ENCODE measurements at places on chromosomes 16 and 17. TPM values are rescaled to one million over a fixed set of nuclear protein-coding genes. Genes with fewer than 3 reads are reported as not detected.

Gene SLFN11
- 11.8 TPM for polyA plus RNA-seq

Gene ABCC11
- 0.11 TPM for polyA plus RNA-seq

Gene RDM1
- polyA plus RNA-seq: 3.6 TPM

Gene CHP2
- polyA plus RNA-seq: 2.3 TPM

- no peak for DNase-seq
Observed at GRCh38 chr17:77556383-77557061, 402.0 kb upstream of the TNRC6C start.

DNA sequence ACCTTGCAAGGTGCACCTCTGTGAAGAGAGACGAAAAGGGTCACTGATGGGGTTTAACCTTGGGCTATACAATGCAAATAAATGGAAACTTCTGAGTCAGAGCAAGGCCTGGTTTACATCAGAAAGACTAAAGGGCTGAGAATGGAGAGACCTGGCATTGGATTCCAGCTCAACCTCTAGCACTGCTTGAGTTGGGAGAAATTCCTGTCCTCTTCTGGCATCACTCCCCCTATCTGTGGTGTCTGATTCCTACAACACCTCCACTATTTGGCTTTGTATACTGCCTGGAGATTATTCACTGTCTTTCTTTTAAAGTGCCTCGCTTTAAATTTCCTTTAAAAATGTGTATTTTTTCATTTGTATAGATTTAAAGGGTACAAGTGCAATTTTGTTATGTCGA is 68.8 kb downstream of the GPR139 start:
- DNase-seq: no peak

DNA sequence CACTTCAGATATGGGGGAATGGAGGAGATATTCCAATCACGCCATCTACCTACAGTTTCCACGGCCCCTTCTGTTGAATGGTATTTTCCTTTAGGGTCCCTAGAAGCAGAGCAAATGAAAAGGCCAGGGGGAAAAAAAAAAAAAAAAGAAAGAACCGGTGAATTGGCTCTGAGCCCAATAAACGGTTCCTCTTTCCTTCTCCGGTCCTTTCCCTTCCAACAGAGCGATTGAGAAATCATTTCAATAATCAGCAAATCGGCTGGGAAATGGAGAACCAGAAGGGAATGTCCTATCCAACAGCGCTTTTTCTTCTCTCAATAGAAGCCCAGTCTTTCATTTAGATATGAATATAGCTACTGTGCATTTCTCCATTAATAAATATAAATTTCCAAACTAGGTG is 26.8 kb upstream of the HOXB13 start:
- DNase-seq: no peak

DNA sequence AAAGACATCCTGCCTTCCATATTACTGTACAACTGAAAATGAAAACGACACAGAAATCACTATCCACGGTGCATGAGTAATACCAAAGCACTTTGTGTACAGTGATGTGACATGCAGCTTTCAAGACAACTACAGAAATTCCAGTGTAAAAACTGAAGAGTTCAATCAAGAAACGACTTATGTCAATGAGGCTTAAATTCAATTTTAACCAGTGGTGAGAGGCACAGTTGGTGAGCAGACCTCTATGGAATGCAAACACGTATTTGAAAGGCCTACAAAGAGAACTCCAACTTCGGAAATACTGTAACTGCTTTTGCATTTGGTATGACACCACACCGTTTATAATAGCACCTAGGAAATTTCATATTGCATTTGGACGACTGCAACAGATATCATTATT is 87.6 kb downstream of the USP31 start:
- no peak for DNase-seq

DNA sequence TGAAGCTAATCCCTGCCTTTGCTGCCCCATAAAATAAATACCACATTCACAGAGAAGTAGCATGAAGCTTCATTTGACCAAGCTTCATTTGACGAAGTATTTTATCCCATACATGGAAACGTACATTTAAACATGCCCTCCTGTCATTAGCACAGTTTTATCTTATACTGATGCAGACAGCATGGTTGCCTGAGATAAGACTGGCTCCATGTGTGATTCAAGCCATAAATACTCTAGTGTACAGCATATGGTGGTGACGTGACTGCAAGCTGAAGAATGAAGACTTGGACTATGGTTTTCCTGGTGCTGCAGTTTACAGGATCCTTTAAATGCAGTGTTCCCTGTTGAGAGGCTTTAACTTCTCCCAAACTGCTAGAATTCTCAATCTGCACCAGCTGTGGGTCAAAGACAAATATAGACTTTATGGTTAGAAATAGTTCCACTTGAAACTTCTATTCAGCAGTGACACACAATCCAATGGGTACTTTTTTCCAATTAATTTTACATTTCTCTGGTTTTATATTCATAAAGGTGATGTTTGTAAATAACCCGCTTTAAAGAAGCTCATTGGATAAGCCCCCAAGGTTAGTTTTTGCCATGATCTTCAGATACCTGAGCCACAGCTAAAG is 64.9 kb downstream of the CYB561 start:
- DNase-seq: no peak

GRCh38 chr16:56946767-56947603 is 14.8 kb upstream of the CETP start:
- DNase-seq: no peak

- no peak for DNase-seq
Observed at GRCh38 chr17:63029541-63029940, 63.5 kb downstream of the TANC2 start.

GRCh38 chr16:23501291-23501690 is 9.0 kb downstream of the GGA2 start:
- DNase-seq: no peak

DNA sequence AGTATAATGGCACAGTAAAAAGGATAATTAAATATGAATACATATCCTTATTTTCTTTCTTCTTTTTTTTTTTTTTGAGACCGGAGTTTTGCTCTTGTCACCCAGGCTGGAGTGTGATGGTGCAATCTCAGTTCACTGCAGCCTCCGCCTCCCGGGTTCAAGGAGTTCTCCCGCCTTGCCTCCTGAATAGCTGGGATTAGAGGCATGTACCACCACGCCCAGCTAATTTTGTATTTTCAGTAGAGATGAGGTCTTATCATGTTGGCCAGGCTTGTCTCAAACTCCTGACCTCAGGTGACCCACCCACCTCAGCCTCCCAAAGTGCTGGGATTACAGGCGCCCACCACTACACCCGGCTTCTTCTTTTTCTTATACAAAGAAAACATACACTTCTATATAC is 12.0 kb downstream of the GABARAPL2 start:
- DNase-seq: no peak

GRCh38 chr16:89618109-89618998 is 4.9 kb downstream of the DPEP1 start:
- no peak for DNase-seq

- DNase-seq: no peak
Observed at GRCh38 chr16:48546774-48547173, 63.2 kb downstream of the N4BP1 start.

GRCh38 chr17:76404256-76404655 is 19.8 kb downstream of the SPHK1 start:
- DNase-seq: no peak

DNA sequence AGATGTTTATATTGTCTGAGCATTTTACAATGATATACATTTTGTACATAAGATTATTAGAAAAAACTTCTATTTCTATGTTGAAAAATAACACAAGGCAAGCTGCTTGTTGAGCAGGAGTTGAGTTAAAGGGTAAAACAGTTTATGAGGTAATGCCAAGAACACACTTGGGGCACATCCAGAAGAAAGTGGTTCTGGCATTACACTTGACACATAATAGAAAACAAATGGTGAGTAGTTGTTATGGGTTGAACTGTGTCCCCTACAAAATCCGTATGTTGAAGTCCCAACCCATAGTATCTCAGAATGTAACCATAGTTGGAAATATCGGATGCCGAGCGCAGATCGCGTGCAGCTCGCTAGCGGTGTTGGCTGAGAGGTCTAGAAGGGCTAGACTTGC is 354.3 kb upstream of the GOT2 start:
- DNase-seq: no peak

- DNase-seq: no peak
Observed at GRCh38 chr17:78675316-78675616, 98.1 kb upstream of the DNAH17 start.

GRCh38 chr16:86664522-86665318 is 86.4 kb downstream of the FOXL1 start:
- no peak for DNase-seq

- DNase-seq: no peak
Observed at GRCh38 chr17:40087049-40087794, 13.2 kb downstream of the NR1D1 start.

DNA sequence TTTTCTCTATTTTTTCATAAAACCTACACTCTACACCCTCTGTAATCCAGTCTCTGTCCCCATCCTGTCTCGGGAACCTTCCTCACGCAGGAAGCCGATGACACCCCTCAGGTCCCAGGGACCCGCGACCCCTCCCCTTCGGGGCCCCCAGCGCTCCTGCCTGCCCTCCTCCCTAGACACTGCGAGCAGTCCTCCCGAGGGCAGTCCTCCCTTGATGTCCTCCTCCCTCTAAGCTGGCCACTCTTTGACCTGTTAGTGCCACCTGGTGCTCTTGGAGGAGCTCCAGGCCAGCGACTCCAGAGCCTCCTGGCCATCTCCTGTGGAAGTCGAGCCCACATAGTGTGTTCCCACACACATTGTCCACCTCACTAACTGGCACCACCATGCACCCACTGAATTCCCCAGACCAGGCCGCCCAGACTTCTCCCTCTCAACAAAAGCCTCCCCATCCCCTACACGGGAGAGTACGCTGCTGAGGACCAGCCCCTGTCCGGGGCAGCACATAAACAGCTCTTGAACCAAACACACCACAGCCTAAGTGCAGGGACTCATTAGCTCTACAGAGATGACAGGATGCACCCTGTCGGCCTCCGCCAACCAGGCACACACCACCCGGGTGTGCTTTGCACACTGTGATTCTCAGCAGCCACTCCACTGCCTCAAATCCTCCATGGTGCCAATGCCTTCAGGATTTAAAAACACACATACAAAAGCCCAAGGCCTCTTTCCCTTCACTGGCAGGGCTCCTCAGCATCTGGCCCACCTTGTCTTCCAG is 9.3 kb downstream of the OSBPL7 start:
- DNase-seq: no peak

GRCh38 chr16:12296991-12297390 is 320.5 kb downstream of the SNX29 start:
- DNase-seq: no peak

Data from renal cortex interstitium (tissue), 15 donors.